ENCODE measurements at places on chromosomes 12 and 14.

DNA sequence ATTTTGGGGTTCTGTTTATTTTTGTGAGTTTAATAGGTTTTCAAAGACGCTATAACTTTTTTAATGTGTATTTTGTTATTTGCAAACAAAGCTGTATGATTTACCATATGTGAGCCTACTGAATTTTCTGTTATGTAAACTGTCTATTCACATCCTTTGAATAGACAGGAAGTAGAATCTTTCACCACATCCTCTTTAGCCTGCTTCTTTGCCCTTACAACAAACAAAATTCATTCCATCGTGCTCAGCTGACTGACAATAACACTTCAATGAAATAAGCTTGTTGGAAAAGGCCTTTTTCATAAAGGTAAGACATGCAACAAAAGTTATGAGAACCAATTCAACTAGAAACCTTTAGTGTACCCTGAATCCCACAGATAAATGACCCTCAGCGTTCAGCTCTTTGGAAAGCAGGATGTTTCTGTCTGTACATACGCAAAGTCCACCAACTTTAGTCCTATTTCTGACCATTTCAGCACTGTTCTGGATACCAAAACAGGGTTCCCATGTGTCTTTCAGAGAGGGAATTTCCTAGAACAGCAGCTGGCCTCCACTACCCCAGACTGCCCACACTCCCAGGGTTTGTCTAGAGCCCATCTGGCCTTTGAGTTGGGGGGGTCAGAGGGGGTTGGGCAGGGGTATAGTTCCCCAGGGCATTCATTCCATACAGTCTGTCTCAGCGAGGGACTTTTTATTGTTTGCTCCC, 71.3 kb downstream of the DUSP6 start:
- no peak for DNase-seq

DNA sequence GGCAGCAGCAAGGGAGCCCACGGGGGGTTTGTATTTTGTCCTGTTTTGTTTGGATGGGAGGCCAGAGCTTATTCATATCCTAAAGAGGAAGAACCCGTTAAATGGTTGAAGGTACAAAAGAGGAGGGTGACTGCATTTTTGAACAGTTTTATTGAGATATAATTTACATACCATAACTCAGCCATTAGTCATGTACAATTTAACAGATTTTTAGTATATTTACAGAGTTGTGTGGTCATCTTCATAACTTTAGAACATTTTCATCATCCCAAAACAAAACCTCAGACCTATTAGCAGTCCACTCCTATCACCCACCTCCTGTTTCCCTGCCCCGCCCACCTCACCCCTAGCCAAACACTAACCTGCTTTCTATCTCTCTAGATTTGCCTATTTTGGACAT, 12.6 kb downstream of the NRDE2 start:
- no peak for DNase-seq

DNA sequence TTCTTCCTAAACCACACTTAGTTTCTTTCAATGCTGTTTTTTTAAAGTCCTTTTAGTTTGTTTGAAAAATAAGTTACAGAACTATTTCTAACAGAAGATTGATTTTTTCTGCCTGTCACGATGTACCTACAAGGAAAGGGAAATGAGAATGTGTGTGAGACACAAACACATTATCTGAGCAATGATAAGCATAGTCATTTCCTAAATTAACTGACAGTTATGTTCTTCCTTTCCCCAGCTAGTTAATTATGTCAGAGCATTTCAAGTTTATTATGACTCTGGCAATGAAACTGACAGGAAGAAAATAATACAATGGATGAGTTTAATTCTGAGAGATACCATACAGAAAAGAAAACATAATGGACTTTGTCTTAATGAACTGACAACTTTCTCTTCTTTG, 21.3 kb upstream of the LDHB start:
- no peak for DNase-seq

DNA sequence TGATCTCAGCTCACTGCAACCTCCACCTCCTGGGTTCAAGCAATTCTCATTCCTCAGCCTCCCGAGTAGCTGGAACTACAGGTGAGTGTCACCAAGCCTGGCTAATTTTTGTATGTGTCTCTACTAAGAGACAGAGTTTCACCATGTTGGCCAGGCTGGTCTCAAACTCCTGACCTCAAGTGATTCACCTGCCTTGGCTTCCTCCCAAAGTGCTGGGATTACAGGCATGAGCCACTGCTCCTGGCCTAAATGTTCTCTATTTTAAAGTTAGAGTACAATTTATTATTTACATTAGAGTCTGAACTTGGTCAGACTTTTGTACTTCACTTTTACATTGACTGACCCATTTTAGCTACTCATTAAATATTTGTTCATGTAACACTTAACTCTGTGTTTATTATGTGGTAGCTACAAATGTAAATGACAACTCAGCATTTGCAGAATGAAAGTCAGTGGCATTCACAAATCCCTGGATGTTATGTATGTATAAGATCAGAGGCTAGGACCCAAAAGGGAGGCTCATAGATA, 409.6 kb downstream of the APAF1 start:
- no peak for DNase-seq

DNA sequence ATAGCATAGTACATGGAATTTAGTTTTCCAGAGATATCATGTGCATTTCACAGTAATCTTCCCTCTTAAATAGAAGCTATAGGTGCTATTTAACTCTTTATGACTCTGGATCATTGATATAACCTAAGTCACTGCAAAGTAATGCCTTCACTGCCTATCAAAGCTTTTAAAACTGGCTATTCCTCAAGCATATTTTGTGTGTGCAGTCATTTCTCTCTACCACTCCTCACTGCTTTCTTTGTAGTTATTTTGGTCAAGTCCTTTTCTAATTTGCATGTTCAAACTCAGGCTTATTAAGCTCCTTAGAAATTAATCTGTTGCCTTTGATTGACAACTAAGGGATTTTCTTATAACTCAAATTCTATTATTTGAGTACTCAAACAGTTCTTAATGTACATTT, 79.4 kb upstream of the PLEKHG7 start:
- no peak for DNase-seq

DNA sequence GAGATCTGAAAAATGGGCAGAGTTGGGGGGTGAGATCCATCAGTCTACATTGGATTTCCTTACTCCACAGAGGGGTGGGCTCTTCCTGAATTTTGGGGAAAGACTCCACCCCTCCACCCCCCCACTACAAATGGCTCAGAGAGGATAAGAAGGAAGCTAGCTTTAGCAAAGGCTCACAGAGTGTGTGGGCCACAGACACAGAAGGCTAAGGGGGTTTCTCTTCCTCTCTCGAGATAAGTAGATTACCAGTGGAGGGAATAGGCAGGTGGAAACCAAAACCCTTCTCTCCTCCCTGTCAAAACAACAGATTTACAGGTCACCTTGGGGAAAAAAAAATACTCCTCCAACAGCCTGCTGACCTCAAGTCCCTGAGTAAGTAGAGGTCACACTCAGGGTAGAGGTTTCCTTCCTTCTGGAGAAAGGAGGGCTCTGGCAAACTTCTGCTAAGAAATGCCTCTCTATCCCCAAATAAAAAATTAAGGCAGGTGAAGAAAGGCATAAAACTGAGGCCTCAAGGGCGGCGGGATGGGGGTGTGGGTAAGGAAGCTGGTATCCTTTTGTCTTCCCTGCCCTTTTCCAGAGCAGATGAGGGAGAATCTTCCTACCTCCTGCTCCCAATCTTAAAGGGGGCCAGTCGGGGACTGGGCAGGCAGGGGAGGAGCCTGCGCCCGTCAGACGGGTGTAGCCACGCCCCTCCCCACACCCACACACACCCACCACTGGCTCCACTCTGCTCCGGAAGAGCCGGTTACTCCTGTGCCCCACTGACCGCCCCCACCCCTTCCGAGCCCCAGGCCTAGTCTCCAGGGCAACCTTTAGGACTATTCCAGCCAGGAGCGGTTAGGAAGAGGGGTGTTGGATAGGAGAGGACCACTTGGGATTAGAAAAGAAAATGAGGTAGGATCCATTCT, 1.9 kb upstream of the BAZ2A start:
- DNase-seq: no peak

DNA sequence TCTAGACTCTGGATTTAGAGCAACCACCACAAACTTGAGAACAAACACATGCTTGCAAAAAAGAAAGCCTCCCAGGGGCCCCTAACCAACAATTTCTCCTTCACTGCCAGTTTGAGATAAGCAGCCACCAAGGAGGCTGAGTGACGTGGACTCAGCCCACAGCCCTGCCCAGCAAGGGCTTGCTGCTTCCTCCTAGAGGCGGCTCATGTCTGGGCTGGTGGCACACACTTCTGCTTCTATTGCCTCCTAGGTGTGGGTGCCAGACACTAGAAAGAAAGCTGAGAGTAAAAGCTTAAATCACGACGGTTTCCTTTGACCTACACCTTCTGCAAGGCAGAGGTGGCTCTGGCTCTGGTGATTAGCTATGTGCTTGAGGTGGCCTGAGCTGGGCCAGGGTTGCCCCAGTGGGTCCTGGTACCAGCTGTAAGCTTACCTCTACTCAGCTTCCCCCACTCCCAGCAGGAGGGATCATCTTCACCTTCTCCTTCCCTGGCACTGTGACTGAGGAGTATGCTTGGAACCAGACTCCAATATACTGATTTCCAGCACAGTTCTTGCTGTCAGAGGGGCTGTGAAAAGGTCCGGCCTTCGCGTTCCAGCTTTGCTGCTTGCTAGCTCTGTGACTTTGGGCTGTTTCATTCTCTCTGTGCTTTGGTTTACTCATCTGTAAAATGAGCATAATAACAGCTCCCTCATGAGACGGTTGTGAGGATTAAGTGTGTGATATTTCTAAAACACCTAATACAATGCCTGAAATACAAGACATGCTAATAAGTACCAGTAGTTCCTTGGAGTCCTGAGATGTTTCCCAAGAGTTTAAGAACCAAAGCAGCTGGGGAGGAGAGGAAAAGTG, 89.7 kb upstream of the PARP11 start:
- DNase-seq: no peak
